Retinal pigment epithelial cell (primary cell): ENCODE measurements at places on chromosomes 3 and 15.

DNA sequence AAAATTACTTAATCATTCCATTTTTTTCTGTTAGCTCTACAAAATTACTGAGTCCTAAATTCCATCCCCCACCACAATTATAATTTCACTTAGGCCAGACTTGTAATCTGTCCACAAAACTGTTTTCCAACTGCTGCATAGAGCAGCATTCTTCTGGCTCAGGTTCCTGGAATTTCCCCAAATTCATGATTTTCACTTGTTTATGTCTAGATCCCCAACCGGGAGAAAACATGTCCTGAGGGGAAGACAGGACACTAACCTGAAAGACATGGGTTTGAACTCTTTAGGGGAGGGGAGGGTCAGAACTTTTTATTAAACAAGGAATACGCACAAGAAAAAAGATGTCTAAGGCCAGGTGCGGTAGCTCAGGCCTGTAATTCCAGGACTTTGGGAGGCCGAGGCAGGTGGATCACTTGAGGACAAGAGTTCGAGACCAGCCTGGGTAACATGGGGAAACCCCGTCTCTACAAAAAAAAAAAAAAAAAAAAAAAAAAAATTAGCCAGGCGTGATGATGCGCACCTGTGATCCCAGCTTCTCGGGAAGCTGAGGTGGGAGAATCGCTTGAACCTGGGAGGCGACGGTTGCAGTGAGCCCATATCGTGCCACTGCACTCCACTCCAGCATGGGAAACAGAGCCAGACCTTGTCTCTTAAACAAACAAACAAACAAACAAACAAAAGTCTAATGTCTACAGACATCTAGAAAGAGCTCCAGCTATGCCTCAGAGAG, 1.5 kb downstream of the ETFA start:
- no peak for DNase-seq

- no peak for DNase-seq
Measured at GRCh38 chr15:100311833-100312476, 29.8 kb downstream of the ADAMTS17 start.

DNA sequence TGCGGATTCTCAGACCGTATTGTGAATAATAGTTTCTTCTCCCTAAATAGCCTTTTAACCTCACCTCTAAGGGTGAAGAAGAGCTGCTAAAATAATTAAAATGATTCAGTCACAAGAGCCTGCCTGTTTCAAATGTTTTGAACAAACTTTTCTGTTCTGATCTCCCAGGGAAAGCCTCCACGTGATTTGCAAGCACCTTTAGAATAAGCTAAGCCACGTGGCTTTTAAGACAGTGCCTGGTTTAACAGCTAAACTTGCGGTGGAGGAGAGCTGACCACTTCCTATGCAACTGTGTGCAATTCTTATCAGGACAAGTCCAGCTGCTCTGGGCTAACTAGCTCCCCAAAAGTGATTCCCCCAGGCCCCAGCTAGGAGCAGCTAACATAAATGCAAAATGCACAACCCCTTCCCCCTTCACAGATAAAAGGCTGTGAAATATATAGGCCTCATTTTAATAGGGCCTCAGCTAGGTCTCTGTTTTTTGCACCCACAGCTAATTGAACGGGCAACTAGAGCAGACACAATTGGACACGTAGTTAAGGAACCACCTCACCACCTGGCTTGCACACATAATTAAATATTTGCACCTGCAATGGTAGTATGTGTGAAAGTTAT, 401.2 kb upstream of the NR2F2 start:
- peak; percentile 40 for DNase-seq

- DNase-seq: no peak
Measured at GRCh38 chr3:81550415-81550814, 211.0 kb downstream of the GBE1 start.

DNA sequence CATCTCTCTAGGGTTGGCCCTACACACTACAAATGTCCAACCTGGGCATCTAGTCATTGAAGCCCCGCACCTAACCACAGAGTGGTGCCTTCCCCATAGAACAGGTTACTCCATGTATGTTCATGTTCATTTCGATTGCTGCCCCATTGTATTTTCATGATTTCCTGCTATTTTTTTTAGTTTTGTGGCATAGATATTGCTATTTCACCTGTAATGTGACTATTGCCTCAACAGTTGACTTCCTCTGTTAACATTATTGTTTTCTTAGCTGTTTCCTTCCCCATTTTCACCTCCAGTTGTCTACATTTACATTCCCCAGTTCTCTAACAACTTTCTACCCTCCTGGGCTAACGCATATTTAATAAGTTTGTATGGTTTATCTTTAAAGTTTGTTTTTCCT, 137.7 kb upstream of the RBMS3 start:
- DNase-seq: no peak

DNA sequence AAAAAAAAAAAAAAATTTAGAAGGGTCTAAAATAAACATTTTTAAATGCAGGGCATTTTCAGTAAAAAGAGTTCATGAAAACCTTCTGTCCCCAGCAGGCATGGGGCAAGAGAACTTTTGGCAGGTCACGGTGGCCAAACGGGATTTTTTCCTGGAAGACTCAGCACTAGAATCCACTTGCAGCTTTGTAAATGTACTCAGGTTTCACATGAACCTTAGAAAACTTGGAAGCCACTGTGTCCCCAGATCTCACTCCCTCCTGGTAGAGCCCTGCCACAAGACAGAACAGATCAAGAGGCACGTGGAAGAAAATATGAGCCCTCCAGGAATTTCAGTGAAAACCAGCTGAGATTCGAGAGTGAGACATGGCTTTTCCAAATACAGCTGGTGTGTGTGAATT, 2.1 kb upstream of the GNB5 start:
- no peak for DNase-seq

DNA sequence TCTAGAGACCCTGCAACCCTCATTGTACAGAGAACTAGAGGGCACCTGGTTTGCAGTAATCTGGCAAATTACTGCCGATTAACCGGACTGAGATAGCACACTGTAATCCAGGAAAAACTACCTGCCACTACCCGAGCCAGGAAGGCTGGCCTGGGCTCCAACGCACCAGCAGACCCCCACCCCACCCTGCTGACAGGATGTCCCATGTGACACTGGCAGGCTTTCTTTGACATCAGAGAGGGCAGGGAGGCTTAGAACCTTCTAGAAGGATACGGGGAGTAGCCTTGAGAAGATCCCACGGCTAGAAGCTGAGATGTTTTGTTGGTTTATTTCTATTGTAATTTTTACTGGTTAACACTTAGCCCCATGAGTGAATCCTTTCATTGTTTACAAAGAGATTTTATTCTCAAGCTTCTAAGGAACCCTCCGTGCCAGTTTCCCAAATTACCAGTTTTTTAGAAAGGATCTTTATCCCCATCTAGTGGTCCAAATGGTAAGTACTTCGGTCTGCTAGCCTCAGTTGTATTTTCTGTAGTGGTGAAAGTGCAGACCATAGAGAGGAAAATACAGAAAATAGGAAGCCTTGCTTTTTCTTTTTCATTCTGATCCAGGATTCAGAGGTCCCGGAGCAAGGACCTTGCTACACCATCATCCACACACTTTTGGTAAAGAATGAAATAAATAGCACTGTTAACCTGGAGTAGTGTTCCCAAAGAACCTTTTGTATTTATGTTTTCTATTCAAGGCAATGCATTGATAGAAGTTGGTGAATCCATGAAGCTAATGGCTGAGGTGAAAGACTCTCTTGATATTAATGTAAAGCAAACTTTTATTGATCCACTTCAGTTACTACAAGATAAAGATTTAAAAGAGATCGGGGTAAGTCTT, 81.9 kb upstream of the ADAMTSL3 start:
- no peak for DNase-seq

- DNase-seq: no peak
Measured at GRCh38 chr3:170840291-170840859, 29.6 kb downstream of the RPL22L1 start.

- no peak for DNase-seq
Measured at GRCh38 chr3:129940086-129940485, 34.4 kb upstream of the TRH start.

DNA sequence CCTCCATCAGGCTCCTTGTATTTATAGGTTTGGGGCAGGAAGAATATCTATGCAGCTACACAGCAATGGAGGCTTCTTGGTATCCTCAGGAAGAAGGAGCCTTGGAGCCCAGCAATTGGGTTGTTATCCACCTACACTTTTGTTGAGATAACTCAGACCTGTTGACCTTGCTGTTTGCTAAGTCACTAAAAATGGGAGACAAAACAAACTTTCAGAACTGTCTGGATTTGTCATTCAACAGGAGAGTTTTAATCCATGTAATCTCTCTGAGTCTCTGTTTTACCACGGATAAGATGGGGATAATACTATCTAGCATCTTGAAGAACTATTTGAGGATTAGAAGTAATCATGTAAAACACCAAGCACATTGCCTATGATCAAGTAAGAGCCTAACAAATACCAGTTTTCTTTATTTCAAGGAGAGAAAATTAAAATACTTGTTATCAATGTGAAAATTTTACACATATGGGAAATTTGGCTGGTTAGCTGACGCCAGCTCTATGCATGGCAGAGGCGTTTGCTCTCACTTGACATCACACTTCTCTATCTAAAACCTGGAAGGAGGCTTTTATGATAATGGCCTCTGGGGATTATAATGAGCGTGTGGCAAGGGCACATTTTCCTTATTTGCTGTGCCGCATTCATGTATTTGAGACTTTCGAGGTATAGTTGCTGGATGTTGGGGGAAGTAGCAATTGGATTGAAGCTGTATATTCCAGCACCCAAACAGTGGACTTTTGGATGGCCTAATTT, 215.6 kb downstream of the PDCD6IP start:
- DNase-seq: no peak

DNA sequence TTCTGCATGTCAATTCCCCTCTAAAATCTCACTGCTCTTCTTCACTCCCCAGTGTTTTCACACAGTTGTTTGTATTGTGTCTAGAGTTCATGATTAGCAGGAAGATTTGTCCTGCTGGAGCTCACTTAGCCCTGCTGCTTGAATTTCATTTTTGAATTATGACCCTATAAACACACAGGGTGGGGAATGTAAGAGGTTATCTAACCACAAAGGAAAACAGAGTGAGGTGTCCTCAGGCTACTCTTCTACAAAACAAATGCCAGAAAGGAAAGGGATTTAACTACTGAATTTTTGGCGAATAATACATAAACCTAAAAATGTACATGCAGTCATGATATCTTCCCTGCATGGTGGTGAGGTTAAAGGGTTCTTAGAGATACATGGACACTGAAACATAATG, 215.1 kb upstream of the CNTN4 start:
- DNase-seq: no peak

GRCh38 chr3:64975147-64975546, 287.3 kb upstream of the ADAMTS9 start:
- no peak for DNase-seq

GRCh38 chr3:129343643-129344360, 65.1 kb downstream of the HMCES start:
- no peak for DNase-seq

GRCh38 chr15:60875681-60876080, 353.4 kb downstream of the RORA start:
- no peak for DNase-seq

- no peak for DNase-seq
Measured at GRCh38 chr15:48806151-48806550, 4.7 kb downstream of the CEP152 start.

DNA sequence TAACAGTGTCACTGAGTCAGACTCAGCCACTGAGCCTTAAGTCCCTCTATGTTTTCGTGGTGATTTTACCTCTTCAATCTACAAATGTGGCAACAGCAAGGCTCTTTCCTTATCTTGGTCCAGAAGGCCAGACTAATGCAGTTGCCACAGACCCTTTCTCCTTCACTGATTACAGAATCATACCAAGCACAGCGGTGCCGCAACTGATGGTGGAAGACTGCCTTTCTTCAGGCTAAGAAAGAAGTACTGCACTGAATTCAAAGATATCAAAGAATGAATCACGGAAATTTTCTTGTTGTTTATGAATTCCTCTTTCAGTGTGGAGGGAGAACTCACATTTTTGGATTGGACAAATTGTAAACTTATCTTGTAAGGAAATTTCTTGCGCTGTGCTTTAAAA, 18.6 kb downstream of the DCP1A start:
- no peak for DNase-seq

- DNase-seq: no peak
Measured at GRCh38 chr3:112496366-112497067, 2.8 kb downstream of the BTLA start.

- no peak for DNase-seq
Measured at GRCh38 chr3:134380249-134380648, 6.0 kb upstream of the AMOTL2 start.

DNA sequence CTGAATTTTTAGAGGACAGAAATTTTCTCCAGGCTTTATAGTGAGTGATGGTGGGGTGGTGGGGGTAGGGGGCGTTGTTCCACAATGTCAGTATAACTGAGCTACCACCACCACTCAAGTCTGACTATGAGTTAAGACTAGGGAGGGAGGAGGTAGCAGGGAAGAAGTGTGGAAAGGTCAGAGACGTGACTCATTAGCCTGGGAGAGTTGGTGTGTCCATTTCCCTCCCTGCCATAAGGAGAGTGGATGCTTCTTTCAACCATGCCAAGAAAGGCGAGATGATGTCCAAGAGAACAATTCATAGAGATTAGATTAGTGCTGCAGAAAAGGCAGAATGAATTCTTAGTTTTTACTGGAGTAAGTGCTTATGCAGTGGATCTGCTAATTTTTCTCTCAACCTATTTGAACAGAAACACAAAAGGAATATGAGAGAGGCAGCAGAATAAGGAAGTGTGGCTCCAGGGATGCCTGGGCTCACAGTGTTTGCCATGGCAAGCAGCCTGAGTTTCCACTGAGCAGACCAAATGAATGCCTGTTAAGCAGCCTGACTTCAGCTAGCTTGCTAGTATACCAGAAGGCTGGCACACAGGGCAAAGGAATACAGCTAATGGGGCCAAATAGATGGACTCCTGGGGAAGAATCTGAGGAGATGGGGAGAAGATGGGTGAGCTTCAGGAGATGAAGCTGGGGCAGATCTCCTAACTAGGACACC, 708.9 kb downstream of the NTRK3 start:
- no peak for DNase-seq

DNA sequence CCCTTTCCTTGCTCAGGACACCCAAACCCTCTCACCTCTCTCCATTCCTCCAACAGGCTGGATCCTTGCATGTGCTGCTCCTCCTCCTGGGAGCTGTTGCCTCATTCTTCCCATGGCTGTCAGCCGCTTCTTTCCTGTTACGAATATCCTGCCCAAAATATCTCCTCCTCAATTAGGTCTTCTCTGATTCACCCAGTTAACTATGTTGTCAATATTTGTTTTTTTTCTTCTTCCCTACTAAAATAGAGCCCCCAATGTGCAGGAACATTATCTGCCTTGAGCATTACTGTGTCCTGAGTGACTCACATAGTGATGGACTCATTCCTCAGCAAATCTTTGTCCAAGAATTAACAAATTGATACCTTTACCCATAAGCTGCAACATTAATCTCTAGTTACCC, 357.2 kb downstream of the CLSTN2 start:
- no peak for DNase-seq
